ENCODE measurements at places on chromosomes 4 and X.

GRCh38 chr4:125140966-125141495, 173.7 kb upstream of the FAT4 start:
- no peak for DNase-seq

DNA sequence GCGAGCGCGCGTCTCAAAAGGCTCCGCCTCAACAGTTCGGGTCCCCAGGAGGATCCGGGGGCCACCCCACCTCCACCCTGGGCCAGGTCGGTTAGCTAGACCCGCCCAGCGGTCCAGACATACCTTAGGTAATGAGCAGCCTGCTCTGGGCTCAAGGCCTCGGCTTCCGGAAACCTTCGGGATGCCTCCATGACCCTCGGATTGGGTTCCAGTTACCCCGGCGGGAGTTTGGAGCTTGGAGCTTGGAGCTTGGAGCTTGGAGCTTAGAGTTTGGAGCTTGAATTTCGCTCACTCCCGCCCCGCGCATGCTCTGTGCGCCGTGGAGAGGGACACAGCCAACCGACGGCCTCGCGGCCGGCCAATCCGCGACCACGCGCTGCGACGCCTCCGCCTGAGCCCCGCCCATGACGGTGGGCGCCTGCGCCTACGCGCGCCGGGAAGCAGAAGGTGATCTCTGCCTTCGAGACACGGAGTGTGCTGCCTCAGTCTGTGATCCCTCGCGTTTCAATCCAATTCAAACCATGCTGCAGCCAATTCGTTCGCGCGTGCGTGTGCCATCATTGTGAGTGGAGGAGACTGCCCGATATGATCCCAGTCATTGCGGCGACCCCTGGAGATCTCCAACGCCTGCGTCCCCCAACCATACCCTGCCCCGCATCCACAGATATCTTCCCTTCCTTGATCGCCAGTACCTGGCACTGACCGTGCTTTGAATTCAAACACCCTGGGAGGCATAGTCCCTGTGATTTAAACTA, at the start of gene ERCC6L:
Gene ERCC6L, minus strand, starts transcription at position 307 of the 755 bp plus-strand sequence. Its CDS starts 116 bp downstream, at position 191.
- peak; percentile 78 for DNase-seq

GRCh38 chr4:151324752-151325110, 674 bp downstream of the SH3D19 start:
- DNase-seq: no peak

DNA sequence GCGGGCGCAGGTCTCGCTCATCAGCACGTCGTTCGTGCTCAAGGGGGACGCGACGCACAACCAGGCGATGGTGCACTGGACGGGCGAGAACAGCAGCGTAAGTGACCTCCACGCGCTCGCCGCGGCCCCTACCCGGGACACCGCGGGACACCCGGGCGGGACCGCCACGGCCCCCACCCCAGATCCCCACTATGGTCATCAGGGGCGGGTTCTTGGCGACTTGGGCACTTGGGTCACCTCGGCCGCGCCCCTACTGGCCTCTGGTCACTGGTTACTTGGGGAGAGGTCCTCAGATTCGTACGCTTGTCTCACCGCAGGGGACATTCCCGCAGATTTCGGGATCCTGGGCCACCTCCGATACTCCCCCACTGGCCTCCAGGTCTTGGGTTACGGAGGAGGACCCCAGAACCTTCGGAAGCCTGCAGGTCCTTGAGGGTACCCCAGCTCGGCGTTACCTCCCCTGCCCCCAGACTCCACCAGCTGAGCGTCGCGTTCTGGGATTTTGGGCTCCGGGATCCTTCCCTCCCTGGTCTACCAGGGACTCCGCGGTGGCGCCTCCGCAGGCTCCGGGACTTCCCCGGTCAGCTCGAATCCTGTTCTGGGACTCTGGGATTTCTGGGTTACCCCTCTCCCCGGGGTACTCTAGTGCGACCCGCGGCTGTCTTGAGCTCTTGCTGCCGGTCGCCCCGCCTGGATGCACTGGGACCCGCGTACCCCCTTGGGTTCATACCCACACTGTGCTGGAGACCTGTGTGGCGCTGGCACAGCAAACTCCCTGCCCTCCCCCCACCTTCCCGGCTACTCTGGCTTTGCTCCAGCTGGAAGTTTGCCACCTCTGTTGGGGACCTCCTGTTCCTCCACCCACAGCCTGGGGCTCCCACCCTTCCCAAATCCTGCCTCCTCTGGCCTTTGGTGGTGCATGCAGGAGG, 956 bp downstream of the SORCS2 start:
- DNase-seq: no peak

DNA sequence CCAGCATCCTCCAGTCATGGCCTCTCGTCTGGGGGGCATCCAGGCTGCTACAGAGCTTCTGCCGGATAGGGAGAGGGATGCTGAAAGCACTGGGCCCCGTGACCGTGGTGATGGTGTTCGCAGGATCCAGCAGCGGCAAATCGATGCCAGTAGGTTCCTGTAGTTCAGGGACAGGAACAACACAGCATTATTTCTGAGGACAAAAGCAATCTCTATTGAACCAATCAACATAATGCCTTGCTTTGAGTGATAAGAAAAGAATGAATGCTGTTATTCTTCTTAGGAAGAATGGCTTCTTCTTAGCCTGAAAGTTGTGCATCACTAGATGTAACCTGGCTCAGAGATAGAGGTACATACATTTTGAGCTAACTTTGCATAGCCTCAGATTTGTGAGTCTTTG, 378.6 kb downstream of the UNC5C start:
- peak; percentile 56 for DNase-seq

- no peak for DNase-seq
These were observed 32.1 kb upstream of the VEGFD start for GRCh38 chrX:15416133-15416993.

- no peak for DNase-seq
These were observed 139.2 kb downstream of the NWD2 start for GRCh38 chr4:37383579-37384229.

All from caudate nucleus (tissue), 63 donors.